Activated CD4-positive, alpha-beta T cell treated with anti-CD3 and anti-CD28 coated beads for 24 hours (primary cell): ENCODE measurements at places on chromosomes 6 and 20.

DNA sequence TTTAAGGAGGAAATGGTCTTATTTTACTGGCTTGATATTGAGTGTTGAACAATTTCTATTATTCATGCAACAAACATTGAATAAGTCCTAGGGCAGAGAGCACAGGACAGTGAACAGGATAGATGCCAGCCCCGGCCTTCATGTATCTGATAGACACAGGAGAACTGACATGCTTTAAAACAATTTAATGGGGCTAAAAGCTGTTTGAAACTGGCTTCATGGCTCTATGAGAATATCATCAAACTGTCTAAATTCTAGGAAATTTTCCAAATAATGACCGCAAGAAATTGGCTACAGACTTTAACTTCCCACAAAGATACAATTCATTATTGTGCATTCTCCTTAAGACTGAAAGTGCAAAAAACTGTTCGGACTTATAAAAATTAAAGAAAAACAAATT, 69.0 kb downstream of the ID4 start:
- DNase-seq = no peak

- no peak for DNase-seq
Observed at GRCh38 chr6:33107641-33108040, 31.9 kb downstream of the HLA-DPB1 start.

GRCh38 chr6:3351105-3351676, 92.4 kb downstream of the PSMG4 start:
- DNase-seq = no peak

- no peak for DNase-seq
Observed at GRCh38 chr6:44653761-44654218, 266.3 kb downstream of the CDC5L start.

- no peak for DNase-seq
Observed at GRCh38 chr20:37095108-37095598, 644 bp downstream of the RBL1 start.

GRCh38 chr6:9977411-9977810, 437.5 kb downstream of the TFAP2A start:
- no peak for DNase-seq

DNA sequence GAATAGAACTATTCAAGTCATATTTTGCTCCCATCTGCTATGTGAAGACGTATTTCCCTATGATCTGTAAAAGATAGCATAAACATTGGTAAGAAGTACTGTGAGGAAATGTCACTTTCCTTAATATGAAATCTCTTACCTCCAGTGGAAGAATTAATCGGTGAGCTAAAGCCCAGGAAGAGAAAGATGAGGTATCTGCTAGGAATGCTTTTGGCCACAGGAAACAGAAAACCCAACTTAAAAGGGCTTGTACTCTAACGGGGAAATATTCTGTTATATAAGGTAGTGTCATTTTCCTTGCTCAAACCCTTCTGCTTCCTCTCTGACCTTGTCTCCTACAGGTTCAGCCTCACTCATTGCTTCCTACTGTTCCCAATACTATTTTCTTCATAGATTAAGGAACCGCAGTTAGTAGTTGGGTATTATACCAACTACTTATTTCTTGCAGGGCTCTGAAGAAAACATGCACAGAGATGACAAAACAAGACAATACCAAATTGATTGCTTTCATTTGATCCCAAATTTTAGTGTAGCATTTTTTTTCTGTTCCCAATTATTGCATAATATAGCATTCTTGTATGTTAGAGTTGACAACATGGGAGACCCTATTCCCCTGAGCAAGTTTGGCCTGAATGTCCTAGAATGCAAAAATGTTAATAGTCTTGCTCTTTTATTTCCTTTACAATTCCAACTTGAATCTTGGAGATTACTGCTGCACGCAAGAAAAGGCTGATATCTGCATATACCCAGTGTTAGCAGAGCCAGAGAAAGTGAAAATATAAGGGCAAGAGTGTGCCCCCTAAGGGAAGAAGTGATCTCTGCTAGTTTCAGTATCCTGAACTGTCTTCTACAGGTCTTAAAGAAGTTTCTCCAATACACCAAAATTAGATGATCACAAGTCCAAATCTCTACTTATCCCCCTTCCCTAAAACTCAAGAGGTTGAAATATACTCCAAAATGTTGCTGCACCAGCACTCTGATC, 65.3 kb downstream of the AFG1L start:
- DNase-seq = no peak

GRCh38 chr20:32497589-32498224, 87.4 kb downstream of the NOL4L start:
- DNase-seq = no peak

DNA sequence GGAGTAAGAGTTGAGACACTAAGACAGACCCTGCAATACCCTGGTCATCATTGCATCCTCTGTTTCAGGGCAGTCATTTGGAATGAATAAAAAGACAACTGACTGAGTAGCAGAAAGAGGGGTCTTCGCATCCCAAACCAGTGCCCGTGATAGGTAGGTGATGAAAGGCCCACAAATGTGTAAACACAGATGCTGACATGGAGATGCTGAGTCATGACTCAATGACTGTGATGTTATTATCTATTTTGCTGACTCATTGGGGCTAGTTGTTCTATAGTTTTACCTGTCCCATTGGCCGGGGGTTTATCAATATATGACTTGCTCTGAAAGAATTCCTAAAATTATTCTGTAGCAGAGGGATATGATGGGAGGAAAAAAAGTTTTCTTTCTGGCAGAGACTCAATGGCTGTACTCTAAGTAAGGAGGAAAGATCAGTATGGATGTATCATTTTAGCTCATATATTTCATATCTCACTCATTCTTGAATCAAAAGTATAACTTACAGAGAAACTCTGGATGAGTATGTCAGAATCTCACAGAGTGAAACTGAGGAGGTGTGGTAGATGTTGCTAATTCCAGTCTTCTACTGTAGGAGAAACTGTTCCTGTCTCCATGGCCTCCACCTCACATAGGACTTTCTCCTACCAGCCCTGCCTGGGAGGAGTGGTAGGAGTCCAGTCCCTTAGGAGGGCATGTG, 119.9 kb upstream of the PREP start:
- DNase-seq = no peak

DNA sequence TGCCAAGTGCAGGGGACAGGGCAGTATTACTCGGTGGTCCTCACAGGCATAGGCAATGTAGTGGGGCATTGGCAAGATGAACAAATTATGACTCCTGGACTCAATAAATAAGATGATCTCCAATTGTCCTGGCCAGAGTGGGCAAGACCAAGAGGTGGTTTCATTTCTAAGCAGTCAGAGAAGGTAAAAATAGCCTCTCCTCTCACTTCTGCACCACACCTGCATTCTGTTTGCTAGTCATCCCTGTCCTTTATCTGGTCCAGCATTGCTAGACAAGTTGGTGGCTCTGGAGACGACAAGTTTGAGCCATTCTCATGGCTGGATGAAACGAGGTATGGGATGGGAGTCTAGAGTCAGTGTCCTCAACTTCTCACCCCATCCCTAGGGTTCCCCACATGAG, 83.0 kb downstream of the BANF2 start:
- no peak for DNase-seq

DNA sequence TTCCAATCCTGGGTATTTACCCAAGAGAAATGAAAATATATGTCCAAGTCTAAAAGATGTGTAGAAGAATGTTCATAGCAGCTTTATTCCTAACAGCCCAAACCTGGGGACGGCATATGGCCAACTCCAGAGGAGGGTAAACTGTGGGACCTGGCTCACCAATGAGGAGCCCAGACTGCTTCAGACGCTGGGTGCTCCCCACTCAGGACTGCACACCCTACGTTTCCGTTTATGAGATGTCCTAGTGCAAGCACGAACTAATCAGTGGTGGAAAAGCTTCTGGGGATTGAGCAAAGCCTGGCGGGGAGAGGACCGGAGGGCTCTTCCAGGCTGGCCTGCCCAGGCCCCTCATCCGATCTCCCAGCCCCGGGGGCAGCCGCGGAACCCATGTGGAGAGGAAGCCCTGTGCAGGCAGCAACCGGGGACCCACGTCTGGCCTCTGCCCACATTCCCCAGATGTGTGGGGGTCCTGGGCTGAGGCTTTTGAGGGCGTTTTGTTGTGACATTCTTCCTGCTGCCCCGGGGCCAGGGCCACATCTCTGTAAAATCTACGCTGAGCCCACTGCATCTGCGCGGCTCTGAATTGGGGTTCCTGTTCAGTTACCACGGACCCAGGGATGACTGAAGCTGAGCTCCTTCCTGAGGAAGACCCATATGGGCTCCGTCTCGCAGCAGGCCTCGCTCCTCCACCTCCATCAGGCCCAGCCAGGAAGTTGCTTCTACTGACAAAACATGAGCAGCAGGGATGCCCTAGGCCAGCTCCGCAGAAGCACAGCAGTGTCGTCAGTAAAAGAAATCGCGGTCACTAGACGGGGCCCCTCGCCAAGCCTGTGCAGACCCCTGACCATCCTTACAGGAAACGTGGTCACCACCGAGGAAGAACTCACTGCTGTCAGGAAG, 188.0 kb downstream of the DLL1 start:
- no peak for DNase-seq

GRCh38 chr20:18705910-18706309, 107.7 kb upstream of the SCP2D1 start:
- no peak for DNase-seq

- no peak for DNase-seq
Observed at GRCh38 chr20:4604580-4604979, 117.1 kb upstream of the PRND start.

DNA sequence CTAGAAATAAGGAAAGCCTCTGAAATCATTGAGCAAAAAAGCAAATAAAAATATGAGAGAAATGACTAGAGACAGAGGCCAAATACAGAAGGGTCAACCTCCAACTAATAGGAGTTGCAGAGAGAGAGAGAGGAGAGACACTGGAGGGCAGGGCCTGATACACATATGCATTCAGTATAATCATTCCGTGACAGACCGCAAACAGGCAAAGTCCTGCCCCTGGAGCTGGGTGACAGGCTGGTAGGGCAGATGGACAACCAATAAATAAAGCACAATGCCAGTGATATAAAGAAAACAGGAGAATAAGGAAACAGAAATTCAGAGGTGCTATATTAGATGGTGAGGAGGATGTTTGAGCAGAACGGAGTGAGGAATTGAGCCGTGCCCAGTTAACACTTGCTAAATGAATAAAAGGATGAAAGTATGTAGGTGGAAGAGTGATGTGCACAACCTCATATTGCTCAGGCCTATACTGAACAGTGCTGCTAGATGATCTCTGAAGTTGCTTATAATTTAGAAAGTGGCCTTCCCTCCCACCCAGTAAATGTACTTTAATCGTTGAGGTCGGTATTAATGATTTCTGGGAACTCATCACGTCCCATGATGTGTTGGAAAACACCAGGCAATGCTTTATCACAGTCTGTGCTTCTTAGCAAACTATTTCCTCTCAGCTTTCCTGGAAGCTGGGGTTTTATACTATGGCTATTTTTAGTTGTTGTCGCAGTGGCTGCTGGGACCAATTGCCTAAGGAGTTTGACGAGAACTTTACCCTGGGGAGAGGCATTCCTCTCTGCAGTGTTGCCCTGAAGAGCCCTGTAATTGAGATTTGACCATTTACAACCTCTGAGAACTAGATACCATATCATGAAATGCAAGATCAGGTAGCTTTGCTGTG, 37.6 kb upstream of the CLIC5 start:
- DNase-seq = no peak

DNA sequence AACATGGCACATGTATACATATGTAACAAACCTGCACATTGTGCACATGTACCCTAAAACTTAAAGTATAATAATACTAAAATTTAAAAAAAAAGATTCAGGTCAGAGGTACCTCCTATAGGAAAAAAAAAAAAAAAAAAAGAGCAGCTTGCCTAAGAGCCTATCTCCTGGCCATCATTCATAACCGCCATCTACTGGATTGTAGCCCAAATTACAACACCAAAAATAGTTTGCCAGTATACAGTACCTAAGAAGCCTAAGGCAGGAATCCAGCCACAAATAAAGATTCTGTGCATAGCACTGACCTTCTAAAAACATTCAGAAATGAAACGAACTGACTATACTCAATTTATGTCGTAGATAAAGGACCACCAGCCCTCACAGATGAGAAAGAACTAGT, 438.4 kb upstream of the ADGRB3 start:
- DNase-seq = no peak

GRCh38 chr6:30258204-30258603, 45.0 kb upstream of the TRIM26 start:
- DNase-seq = no peak

DNA sequence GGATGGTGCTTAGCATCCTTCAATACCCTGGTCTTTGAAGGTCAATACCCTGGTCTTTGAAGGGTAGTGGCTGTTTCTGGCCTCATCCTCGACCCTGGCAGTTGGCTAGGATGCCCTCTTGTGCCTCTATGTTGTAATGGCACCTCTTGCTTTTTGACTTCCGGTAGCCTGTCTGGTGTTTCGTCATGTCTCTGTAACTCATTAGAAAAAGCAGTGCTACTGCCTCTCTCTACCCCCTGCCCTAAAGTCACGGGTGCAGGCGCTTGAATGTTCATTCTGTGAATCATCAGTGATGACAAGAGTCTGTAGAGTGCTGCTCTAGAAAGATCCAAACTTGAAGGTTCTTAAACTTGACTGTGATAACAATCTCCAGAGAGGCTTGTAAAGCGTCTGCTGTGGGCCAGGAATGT, 28.3 kb downstream of the RSPO4 start:
- DNase-seq = no peak

DNA sequence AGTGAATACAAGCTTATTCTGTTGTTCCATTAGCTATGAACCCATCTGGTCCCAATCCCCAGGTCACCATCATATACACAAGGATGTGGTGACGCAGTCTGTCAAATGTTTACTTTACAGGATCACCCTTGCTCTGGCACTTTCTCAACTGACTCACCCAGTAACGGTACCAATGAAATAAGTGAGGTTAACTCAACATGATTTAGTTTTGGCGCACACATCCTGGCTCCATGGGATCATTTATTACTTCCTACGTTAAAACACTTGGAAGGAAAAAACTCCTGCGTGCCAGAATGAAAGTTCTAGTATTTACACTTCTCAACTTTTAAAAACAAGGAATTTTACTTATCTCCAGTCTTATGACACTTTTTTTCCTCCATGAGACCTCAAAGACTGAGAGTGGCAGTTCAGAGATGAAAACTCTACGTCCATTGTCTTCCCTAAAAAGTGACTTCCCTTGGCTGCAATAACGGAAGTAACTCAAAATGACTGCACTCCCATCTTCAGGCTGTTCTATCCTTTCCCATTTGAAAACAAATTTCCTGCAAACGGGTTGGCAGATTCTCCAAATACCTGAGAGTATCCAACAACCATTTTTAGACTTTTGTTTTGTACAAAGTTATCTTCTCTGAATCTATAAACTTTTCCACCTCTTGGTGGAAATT, 15.9 kb downstream of the AGPAT4 start:
- DNase-seq = no peak

- no peak for DNase-seq
Observed at GRCh38 chr20:9015984-9016324, 52.9 kb upstream of the PLCB4 start.

- DNase-seq = no peak
Observed at GRCh38 chr6:142633317-142633716, 311.7 kb downstream of the HIVEP2 start.
